ENCODE measurements at places on chromosomes 5 and 9.

GRCh38 chr5:64347309-64347708 lies 158.5 kb upstream of the RGS7BP start:
- no peak for DNase-seq

GRCh38 chr9:33248606-33249005 lies 8.6 kb downstream of the SPINK4 start:
- DNase-seq, result no peak

GRCh38 chr5:177116631-177117373 lies 16.8 kb upstream of the NSD1 start:
- DNase-seq, result peak; percentile 75

DNA sequence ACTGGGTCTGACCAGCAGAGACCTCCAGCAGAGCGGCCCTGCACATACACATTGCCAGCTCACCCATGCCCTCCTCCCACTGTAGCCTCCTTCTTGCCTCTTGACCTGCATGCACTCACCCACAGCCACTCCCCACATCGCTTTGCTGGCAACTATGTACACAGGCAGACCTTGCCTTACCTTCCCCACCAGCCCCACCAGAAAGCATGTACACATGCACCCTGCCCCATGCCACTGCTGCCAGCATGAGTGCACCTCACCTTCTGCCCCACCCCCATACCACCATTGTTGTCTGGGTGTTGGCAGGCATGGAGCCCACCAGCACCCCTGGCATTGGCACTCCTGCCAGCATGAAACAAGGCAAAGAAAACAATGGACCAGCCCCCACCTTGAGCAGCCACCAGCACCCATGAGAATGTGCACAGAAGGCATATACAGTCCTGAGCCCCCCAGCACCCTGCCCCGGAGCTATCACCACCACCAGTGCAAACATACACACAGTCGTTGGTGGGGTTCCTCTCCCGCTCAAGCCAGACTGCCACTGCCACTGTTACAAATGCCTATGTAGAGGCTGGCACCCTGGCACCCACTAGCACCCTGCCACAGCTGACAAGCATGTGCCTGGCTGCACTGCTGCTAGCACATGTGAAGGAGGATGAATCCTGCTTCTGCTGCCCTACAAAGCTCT lies 171.4 kb upstream of the NR4A3 start:
- no peak for DNase-seq

DNA sequence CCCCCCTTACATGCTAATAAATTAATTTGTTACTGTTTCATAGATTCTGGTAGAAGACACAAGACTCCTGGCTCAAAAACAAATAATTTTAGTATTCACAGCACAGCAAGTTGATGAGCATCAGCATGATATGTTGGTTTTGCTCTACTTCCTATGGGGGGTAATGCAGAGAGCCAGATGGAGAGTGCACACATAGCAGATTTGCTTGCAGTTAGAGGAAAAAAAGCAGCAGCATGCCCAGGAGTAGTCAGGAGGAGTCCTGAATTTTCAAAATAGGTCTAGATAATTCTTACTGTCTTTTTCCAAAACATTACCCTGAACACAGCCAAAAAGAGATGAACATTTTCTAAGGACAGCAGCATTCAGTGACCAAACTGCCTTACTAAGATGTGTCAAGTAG lies 261.3 kb downstream of the COX7C start:
- no peak for DNase-seq

DNA sequence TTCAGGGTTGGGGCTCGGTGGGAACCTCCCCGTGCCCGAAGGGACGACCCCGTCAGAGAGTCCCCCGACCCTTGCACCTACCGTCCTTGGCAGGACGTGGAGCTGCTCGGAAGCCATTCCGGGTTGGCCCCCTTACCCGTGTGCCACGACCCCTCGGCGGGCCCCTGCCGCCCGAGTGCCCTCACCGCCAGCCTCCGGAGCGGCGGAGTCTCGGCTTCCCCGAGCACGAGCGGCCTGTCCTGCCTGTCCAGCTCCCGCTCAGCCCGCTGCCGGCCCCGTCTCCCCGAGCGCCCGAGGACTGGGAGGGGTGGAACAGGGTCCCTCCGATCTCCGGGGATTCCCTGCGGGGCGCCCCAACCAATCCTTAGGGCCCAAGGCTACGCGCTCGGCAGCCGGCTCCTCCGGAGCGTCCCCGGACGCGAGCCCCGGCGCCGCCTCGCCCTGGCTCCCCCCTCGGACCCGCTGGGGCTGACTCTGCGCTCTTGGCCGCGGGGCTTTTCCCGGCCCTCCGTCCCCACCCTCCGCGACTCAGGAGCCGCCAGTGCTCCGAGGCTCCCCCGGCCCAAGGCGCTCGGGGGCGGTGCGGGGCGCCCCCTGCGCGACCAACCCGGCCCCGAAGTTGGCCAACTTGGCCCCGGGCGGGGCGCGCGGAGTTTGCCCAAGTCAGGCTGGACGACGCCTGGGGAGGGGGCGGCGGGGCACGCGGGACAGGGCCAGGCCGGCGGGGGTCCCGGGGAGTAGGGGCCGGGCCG lies 654 bp downstream of the ADAMTS2 start:
- DNase-seq, result no peak

DNA sequence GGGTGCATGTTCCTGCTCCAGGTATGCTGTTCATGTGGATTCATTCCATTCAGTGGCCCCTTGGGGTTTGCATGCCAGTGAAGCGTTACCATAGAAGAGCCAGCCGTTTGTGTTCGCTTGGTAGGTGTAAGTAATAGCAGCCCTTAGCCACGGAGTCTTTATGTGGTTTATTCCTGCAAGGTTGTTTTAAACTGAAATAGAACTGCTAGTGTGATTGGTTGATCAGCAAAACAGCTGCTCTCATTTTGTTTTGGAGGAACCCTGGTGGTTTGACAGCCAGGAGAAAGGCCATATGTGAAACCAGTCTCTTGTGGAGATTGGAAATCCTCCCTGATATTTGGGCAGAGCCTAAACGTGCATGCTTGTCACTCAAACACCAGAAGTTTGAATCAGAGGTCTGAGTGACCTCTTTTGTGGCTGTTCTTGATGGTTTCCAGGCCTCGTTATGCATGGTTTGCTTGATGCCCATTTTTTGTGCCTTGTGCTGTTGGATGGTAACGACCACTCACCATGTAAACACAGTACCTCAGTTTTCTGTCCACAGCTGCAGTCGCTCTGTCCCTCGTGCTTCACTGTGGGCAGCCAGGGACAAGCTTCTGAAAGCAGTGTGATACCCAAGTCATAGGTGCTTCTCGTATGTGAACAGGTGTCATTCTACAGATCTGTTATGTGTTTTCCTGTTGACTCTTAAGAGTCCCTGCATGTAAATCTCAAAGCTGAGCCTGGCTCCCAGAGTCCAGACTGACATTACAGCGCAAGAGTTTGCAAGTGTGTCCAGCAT lies 58.3 kb upstream of the NXNL2 start:
- no peak for DNase-seq

GRCh38 chr9:89153232-89154017 lies 25.2 kb downstream of the SHC3 start:
- no peak for DNase-seq

- DNase-seq, result peak; percentile 87
Observed at GRCh38 chr5:142356716-142357468, 32.1 kb upstream of the SPRY4 start.

DNA sequence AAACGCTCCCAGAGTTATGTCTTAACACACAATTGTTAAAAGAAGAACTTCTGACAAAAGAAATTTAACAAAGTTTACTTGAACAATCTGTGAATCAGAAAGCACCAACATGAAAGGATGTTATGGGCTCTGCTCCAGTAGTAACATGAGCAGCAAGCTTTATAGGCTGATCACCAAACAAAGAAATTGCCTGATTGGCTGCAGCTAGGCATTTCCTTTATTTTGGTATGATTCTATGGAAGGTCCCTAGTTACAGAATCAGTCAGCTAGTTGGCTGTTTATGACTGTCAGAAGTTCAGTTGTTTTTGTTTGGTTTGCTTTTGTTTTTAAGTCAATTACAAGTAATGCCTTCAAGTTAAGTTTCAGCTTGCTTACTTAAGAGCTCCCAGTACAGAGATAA lies 102.4 kb upstream of the SMC2 start:
- DNase-seq, result no peak

- DNase-seq, result no peak
Observed at GRCh38 chr5:125506124-125506523, 759.7 kb upstream of the ZNF608 start.

GRCh38 chr5:157460921-157461792 lies 1.1 kb downstream of the NIPAL4 start:
- no peak for DNase-seq

- no peak for DNase-seq
Observed at GRCh38 chr5:88836195-88836838, 46.7 kb downstream of the MEF2C start.

- no peak for DNase-seq
Observed at GRCh38 chr9:89879276-89879675, 274.5 kb downstream of the GADD45G start.

DNA sequence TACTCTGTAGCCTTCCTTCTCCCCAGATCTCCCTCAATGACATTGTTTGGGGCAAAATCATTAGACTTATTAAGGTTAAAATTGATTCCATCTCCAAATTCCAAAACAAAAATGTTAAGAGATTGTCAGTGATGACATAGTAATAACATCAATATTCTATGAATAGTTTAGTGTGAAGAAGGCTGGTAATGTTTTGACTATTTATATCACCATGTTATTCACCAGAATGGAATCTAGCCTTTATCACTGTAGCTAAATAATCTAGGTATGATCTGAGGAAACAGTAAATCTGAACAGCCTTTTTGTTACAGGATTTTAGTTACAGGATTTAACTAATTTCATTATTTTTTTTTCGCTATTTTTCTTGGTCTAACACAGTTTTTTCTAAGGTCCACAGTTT lies 929 bp upstream of the PLPP6 start:
- DNase-seq, result no peak

DNA sequence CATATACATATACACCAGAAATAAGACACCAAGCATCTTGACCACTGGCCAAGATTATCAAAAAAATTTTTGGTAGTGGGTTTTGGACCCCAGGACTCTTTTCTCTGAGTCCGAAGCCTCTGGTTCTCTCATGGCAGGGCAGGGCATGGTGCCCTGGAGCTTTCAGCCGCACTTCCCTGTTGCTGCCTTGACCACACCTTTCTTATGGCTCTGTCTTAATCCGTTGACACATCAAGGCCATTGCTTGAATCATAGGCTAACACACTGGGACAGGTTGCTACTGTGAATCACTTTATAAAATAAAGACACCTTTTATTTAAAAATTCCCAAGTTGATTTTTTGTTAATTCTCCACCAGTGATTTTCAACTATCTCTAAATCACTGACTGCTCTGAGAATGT lies 45.4 kb upstream of the CAST start:
- no peak for DNase-seq

DNA sequence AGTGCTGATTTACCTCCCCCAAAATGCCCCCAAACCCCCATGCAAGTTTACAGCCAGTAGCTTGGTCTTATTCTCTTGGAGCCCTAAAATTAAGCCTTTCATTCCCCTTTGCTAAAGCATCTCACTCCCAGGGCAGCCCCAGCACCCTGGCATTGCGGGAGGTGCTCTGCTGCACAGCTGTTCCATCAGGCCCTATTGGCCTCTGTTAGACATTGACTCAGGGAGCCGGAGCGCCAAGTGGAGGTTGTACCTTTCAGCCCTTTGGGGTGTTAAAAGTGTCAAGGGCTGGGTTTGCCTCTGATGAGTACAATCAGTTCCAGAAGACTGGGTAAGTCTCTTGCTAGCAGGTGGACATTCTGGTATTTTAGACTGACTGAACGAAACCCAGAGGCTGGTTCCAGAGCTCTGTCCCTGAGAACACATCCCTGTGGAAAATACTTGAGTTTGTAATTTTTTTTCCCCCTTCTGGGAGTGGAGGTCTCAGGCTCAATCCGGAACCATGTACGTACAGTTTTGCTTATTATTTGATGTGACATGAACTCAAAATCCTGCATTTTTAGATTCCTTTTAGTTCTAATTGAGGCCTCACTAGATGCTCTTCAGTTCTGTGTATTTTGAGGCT lies 102.4 kb downstream of the UBE2R2 start:
- no peak for DNase-seq

DNA sequence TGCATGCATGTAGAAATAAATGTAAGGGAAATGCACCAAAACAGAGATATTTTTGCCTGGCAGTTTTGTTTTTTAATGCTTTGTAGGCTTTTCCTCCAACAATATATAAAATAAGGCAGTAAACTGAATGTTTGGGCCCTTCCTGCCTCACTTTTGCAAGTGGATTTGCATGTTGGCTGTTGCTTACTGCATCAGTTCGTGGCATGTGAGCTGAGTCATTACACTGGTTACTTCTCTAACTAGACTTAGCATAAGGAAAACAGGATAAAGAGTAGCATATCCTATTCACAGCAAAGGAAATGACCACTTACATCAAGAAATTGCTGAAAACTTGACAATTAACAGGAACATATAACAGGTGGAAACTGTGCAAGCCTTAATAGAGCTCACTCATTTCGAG lies 113.4 kb downstream of the TLE1 start:
- DNase-seq, result no peak

GRCh38 chr9:90433398-90433941 lies 209.2 kb downstream of the DIRAS2 start:
- DNase-seq, result no peak

DNA sequence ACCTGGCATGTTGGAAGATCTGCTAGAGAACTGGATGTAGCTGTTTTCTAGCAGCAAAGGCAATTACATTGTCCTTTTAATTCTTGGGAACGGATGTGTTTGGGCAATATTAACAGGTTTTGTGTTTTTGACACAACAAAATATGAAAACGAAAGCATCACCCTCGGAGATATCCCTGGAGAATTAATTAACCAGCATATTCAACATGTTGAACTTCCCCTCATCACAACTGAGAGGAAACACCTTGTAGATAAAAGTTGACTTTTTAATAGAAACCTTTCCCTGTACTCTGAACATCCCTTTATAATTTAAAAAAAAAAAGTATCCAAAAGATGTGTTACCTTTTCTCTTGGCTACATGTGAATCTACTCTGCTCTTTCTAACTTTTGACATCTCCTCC lies 13.0 kb downstream of the SEMA6A start:
- DNase-seq, result no peak

DNA sequence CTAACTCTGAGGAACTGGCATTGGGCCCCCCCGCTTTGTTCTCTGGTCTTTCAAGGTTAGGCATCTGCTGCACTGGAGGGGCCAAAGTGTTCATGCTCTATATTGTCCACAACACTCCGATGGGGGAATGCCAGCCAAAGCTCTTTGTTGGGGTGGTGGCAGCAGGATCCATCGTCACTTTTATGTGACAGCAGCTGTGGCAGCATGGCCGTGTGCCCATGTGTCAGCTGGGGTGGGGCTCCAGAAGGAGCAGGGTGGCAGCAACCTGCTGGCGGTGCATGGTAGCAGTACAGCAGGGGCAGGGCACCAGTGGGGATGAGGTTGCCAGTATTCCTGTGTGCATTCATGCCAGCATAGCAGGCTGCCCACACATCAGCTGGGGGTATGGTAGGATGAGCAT lies 28.2 kb downstream of the ITGA2 start:
- DNase-seq, result no peak

GRCh38 chr9:111661802-111662521 lies 557 bp downstream of the GNG10 start:
- peak; percentile 22 for DNase-seq

- no peak for DNase-seq
Observed at GRCh38 chr5:38104497-38105230, 153.7 kb upstream of the EGFLAM start.
